ENCODE measurements at places on chromosomes 5 and 9.

GRCh38 chr5:127878174-127878750 is 175.1 kb downstream of the CCDC192 start:
- DNase-seq = no peak

DNA sequence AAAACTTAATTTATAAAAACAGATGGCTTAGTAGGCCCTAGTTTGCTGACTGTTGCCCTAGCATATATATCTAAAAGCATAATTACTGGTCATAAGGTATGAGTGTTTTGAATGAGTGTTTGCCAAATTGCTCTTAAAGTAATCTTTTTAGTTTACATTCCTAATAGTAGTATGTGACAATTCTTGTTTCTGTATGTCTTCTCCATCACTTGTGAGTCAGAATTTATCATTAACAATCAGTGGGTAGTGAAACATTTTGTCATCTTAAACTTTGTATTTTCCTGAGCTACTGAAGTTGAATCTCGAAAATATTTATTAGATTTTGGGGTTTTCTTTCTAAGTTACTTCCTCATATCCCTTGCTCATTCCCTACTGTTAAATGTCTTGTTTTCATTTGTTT is 49.6 kb downstream of the APC start:
- DNase-seq = no peak

DNA sequence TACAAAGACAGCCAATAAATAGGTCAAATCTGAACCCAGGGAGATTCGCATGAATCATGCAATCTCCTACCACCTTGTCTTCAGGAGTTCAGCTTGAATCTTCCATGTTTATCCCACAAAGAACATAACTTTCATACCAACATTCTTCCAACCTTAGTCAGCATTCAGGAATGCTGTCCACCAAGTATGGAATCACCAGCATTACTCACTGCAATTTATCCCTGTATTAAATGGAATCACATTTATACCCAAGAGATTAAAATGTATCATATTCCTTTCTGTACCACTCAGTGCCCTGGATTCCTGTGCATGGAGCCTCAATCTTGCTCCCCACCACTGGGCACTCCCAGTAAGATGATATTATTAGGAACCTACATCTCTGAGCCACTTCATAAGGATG is 162.6 kb downstream of the GLIS3 start:
- DNase-seq = no peak

DNA sequence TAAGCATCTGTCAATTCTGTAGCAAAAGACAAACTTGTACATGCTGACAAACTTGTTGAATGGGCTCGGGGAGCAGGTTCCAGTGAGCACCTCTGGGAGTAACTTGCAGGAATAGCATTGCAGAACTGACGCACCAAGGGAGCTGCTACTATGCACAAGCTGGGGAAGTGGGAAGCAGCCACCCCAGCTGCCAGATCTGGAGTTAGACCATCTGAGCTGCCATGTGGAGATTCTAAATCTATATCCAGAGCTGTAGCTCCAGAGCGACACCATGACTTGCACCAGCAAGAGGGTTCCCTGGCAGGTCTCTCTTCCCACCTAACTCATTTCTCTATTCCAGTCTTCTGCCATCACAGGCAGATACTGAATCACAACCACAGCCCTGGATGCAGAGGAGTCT is 346.0 kb upstream of the PANK3 start:
- no peak for DNase-seq

DNA sequence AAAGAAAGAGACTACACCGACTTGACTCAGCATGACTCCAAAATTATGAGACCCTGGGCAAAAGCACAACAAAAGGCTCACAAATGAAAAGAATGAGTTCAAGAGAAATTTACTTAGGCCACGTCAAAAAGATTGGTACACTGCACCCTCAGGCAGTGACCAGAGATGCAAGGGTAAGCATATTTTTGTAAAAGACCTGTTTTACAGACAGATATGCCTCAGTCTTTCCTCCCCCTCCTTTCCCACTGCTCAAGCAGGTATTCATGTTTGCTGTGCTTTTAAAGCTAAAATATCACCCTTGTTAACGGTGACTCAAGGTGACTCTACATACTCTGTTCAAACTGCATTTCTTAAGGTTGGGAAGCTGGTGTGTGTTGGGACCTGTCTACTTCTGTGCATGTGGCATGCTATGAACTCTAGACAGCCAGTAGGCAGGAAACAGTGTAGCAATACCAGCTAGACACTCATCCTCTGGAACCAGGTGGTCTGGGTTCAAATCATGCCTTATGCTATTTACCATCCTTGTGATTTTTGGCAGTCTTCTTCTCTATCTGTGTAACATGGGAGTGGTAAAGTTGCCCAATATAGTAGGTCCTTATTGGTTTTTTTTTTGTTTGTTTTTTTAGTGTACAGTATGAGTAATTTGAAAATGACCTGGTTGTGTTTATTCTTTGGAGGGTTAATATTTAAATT is 98.7 kb downstream of the TLE4 start:
- DNase-seq = no peak

DNA sequence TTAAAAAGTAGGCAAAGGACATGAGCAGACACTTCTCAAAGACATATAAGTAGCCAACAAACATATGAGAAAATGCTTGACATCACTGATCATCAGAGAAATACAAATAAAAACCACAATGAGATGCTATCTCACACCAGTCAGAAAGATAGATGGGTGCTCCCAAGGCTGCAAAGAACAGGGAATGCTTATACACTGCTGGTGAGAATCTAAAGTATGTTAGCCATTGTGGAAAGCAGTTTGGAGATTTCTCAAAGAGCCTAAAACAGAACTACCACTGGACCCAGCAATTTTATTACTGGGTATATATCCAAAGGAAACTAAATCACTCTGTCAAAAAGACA is 154.2 kb downstream of the NDUFS4 start:
- no peak for DNase-seq

DNA sequence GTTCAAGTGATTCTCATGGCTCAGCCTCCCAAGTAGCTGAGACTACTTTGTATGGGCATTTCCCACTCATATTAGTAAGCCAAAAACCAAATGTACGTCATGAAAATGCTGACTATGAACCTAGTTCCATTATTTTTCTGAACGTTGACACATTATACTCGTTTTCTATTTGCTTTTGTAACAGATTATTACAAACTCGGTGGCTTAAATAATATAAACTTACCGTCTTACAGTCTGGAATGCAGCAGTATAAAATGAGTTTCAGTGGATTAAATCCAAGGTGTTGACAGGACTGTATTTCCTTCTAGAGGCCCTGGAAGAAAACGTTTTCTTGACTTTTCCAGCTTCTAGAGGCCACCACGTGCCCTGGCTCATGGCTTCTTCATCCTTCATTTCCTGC is 517.0 kb downstream of the GADD45G start:
- DNase-seq = no peak

DNA sequence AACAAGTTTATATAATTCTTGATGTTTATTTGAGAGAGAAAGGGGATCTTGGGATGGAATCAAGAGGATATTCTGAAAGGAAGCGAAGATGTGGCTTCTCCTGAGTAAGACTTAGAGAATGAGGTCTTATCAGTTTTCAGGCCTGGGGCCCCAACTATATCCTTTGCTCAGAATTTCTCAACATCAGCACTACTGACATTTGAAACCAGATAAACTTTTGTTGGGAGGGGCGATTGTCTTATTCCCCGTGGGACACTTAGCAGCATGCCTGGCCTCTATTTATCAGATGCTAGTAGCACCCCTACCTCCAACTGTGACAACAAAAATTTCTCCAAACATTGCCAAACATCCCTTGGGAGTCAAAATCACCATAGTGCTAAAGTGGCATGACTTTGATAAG is 567.7 kb downstream of the MAT2B start:
- no peak for DNase-seq

DNA sequence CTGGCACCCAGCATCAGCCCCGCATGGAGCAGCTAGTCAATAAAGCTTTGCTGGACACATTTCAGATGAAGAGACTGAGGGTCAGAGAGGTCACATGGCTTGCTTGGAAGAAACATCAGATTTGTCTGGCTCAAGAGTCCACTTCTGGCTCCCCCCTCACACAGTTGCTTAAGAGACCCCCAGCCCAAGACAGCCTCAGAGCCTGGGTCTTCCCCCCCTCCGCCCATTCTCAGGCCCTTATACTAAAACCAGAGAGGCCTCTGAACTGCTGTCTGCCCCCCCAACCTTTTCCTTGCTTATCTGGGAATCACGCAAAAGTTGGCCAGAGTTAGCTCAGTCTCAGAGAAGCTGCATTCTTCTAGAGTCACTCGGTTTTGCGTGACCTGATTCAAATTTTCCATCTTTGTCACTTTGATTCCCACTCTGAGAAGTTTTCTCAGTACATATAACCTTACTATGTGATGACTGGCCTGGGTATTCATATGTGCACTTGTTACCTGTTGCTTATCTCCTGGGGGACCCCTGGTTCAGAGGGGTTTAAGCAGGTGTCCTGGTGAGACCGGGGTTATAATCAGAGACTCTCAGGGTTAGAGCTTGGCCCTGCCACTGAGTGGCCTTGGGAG is 145.4 kb upstream of the IER5L start:
- no peak for DNase-seq

DNA sequence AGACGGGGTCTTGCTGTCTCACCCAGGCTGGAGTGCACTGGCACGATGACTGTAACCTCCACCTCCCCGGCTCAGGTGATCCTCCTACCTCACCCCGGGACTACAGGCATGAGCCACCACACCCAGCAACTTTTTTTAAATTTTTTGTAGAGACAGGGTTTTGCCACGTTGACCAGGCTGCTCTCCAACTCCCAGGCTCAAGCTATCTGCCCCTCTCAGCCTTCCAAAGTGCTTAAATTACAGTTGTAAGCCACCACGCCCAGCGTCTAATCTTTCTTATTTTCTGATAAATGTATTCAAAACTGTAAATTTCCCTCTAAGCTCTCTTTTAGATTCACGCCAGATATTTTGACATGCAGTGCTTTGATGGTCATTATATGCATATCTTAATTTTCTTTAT is 10.3 kb downstream of the FRRS1L start:
- DNase-seq = no peak

- DNase-seq = no peak
Measured at GRCh38 chr5:24649531-24649930, 4.8 kb upstream of the CDH10 start.

Data from NCI-H1092 (cell line).